Renal pelvis (tissue), 12 donors: ENCODE measurements at places on chromosomes 6 and 20.

DNA sequence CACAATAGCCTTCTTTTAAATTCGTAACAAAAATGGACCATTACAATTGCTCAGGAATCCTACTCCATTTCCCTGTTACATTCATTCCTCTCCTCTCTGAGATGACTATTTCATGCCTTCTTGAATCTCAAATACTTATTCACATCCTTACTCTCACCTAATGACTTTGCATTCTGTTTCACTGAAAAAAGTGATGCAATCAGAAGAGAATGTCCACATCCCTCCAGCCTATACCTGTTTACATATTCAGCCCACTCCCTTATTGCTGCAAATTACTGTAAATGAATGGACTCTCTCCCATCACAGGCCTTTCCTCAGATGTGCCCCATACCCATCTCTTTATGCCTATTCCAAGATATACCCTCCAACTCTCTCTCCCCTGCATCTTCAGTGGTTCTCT lies 8.6 kb downstream of the TAAR1 start:
- DNase-seq = no peak

DNA sequence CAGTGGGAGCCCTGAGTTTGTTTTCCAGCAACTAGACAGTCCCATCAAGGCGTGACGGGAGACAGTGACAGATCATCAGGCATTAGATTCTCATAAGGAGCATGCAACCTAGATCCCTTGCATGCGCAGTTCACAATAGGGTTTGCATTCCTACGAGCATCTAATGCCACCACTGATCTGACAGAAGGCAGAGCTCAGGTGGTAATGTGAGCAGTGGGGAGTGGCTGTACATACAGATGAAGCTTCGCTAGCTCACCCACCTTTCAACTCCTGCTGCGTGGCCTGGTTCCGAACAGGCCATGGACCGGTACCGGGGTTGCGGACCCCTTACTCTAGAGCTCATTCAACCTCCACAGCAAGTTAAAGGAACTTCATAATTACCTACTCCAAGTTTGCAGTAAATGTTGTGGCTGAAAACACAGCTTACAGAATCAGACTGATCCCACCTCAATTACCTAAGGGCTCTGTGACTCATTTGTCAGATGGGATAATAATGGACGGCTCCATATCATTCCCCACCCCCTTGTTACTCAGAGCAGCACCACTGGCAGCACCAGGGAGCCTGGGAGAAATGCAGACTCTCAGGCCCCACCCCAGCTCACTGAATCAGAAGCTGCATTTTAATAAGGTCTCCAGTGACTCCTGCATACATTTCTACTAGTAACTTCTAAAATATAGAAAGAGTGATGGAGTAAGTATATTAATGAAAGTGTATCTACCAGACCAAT lies 15.7 kb downstream of the PXMP4 start:
- DNase-seq = no peak

DNA sequence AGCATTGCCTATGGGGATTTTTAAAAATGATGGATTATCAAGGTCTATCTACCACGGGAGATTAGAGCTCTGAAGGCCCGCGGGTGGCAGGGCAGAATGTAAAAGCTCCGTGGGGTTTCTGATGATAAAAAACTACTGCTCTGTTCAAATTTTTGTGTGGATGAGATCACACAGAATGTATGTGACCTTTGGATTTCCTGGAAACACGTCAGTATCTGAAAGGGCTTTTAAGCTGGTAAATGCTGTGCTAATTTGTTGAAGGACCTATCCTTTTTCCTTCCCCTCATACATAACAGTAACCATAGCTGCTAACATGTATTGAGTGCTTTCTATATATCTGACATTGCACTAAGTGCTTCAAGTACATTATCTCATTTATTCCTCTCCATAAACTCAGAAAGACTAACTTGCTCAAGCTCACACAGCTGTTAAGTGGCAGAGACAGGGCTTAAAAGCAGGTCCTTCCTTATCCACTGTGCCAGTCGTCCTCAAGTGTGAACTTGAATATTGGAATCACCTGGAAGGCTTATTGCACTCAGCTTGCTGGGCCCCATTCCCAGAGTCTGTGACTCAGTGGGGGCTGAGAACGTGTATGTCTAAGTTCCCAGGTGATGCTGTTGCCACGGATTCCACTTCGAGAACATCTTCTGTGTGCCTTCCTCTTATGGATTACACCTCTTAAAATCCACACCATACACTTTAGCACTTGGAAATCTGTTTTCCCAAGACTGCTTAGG lies 1.9 kb upstream of the TMEM242 start:
- DNase-seq = no peak

DNA sequence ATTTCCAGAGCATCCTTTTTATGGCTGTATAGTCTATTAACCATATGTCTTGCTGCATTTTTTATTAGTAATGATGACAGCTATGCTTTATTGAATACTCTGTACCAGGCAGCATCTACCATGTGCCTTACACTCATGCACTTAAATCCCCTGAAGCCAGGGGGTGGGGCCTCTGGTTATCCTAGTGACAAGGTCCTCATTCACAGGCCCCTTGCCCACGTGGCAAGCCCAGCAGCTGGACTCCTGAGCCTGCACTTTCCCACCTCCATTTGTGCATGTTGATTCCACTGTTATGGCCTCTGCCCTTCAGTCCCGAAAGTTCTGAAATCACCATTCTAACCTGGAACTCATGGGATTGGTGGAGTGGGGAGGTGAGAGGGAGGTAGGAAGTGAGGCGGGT lies 22.3 kb downstream of the ACTR5 start:
- DNase-seq = no peak

DNA sequence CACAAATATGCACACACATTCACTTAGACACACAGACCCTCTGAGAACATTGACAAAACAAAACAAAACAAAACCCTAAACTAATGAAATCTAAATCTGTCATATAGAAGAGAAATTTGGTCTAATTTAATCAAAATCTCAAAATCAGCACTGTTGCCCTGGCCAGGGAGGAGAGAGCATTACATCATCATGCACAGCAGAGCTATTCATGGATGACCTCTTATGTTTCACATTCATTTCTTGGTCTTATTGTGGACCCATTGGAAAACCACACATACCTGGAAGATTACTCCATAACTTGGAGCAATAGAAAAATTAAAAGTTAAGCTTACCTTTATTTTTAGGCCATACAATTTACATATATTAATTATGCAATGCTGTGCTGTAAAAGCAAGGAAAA lies 1223.6 kb upstream of the GJE1 start:
- no peak for DNase-seq

GRCh38 chr6:154361476-154361875 lies 4.9 kb upstream of the IPCEF1 start:
- DNase-seq = no peak
